ENCODE measurements at places on chromosomes 2 and 18.

- no peak for DNase-seq
These were observed 8.3 kb downstream of the ARL5A start for GRCh38 chr2:151819920-151820319.

GRCh38 chr2:207694811-207695281 is 16.6 kb upstream of the CCNYL1 start:
- DNase-seq = no peak

- DNase-seq = no peak
These were observed 283.0 kb downstream of the RND3 start for GRCh38 chr2:150204451-150204850.

GRCh38 chr2:121662656-121663055 is 13.4 kb upstream of the CLASP1 start:
- DNase-seq = no peak

GRCh38 chr18:5238371-5238976 is 41.4 kb upstream of the AKAIN1 start:
- no peak for DNase-seq

GRCh38 chr18:13521418-13521817 is 204.9 kb downstream of the FAM210A start:
- DNase-seq = no peak

- no peak for DNase-seq
These were observed 2.1 kb downstream of the HAT1 start for GRCh38 chr2:171924170-171924942.

GRCh38 chr2:170711774-170712652 is 3.1 kb upstream of the SP5 start:
- DNase-seq = no peak

GRCh38 chr2:218138047-218138446 is 12.2 kb downstream of the CXCR2 start:
- DNase-seq = no peak

DNA sequence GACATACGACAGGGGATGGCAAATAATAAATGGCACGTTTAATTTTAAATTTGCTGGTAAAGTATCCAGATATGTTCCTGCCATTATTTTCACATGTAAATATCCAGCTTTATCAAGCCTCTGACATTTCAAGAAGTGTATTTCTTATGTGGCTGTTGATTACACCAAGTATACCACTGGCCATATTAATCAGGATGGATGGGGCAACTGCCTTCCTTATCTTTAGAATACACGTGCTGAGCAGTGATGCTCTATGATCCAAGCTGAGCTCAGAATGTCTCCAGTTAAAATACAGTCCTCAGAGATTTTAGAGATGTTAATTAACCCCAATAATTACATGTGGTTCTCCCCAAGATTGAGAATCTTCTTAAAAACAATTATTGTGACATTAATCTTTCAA is 38.3 kb upstream of the RAPGEF4 start:
- no peak for DNase-seq

DNA sequence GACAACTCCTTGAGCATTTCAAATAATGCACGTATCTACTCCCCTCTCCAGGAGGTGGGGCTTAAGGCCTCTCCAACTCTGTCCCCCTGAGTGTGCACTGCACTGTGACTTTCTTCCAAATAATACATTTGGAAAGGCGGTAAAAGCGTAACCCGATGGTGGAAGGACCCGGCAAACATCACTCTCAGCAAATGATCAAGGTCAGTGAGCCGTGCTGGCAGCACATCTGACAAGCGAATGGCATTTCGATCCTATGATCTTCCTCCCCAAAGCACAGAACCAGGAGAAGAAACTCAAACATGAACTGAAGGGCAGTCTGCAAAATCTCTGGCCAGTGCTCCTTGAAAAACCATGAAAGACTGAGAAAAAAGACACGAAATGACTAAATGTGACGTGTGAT is 208.7 kb downstream of the TWIST2 start:
- DNase-seq = no peak

GRCh38 chr2:36359067-36359466 is 3.5 kb downstream of the CRIM1 start:
- no peak for DNase-seq

All from NCI-H2029 (cell line).